ENCODE measurements at places on chromosomes 16 and 17. TPM values are rescaled to one million over a fixed set of nuclear protein-coding genes. Genes with fewer than 3 reads are reported as not detected.
A peak's percentile ranks its signal among the peaks of the same experiment; 100 is the strongest.

DNA sequence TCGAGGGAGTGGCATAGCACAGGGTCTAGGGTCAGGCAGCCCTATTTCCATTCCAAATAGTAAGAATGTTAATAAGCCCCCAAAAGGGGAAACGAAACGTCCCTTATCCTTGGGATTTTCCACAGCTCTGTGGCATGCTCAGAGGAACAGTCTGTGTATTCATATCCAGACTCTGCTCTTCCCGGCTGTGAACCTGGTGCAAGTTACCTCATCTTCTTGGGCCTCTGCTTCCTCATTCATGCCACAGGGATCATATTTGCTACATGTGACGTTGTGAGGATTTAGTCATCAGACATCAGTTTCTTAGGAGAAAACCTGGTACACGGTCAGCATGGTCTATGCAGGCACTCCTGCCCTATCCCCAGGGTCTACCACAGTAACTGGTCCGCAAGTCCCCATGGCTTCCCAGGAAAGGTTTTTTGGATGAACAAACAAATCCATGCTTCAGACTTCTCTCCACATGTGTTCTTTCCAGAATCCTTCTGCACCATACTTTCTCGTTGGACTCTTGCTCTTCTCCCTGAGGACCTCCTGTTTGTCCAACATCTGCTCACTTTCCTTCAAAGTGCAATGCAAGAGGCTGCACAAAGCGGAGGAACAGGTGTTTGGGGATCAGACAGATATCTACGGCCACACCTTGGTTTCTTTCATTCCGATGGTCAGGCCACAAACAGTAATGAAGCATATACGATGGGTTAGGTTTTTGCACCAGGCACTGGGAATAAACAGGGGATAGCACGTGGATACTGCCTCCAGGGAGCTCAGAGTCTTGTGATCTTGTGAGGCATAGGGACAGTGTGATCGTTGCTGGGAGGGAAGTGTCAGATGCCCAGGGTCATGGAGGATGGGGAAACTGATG is 17.7 kb downstream of the GLP2R start:
- no peaks in the 10 kb centered on the region for H3K4me1 ChIP-seq
- no peaks in the 10 kb centered on the region for H3K36me3 ChIP-seq
- H3K4me3 ChIP-seq = no peak overlapping the region
- H3K27ac ChIP-seq = no peak overlapping the region

GRCh38 chr16:83952587-83952939 is 477 bp upstream of the OSGIN1 start:
- no peak overlapping the region for H3K4me3 ChIP-seq
- peaks cover 28% of the 10 kb centered on the region for H3K27me3 ChIP-seq
- no peaks in the 10 kb centered on the region for H3K36me3 ChIP-seq
- no peak for DNase-seq
- H3K27ac ChIP-seq = no peak overlapping the region
- peaks cover 16% of the 10 kb centered on the region for H3K4me1 ChIP-seq

DNA sequence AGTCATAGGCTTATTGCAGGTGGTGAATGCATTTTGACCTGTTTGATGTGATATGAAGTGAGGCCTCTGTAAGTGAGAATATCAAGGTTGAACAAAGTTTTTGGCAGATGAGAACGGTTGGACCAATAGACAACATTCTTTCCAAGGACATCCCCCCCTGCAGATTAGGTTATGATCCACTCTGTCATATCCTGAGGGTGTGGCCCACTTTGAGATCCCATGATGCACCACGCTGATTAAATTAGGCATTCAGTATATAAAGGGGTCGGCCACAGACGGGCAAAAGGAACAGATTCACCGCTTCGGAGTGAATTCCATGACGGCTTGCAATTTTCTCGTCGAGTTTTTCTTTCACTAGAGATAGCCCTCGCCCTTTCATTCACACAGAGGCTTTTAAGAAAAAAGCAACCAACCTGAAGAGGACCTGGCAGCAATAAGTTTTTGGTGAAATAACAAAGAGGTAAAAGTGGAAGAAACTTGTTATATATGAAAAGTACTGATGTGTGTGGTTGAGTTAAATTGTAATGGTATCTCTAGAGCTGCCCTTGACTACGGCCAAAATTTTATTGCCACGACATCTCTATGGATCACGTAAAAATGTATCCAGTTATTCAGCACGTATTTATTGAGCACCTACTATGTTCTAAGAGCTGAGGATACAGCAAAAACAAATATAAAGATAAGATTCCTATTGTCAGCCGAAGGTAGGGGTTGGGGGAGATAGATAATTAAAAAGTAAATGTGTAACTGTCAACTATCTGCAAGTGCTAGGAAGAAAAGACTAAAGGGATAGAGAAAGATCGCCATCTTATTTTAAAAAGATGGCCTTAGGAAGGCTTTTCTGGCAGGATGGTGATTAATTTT is 1.7 kb upstream of the RBBP6 start:
- H3K4me1 ChIP-seq = peaks cover 13% of the 10 kb centered on the region
- H3K4me3 ChIP-seq = no peak overlapping the region
- no peak for DNase-seq

DNA sequence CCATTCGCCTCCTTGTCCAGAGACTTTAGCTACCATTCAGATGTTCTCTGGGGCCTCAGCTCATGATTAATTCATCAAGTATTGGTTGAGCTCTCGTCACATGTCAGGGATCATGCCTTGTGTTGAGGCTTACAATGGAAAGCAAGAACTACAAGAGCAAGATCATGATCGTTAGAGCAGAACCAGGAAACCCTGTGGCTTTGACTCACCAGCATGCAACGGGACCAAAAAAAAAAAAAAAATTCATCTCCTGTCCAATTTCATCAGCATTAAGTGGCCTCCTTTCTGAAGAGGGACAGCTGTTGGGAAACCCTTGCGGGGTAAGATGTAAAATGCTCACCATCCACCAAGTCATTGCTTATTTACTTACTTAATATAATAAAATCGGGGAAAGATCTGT is 12.1 kb upstream of the USP10 start:
- no peak overlapping the region for H3K27ac ChIP-seq
- no peaks in the 10 kb centered on the region for H3K27me3 ChIP-seq
- H3K36me3 ChIP-seq = no peaks in the 10 kb centered on the region

- peaks cover 1% of the 10 kb centered on the region for H3K36me3 ChIP-seq
- no peaks in the 10 kb centered on the region for H3K27me3 ChIP-seq
- no peak overlapping the region for H3K4me3 ChIP-seq
These were observed 75.8 kb upstream of the RPH3AL start for GRCh38 chr17:428414-428813.

- H3K4me1 ChIP-seq = peaks cover 3% of the 10 kb centered on the region
- H3K27ac ChIP-seq = no peak overlapping the region
- no peaks in the 10 kb centered on the region for H3K27me3 ChIP-seq
- DNase-seq = peak; percentile 79
- H3K4me3 ChIP-seq = no peak overlapping the region
These were observed 31.2 kb downstream of the CTU2 start for GRCh38 chr16:88737298-88738150.

- H3K27ac ChIP-seq = no peak overlapping the region
- H3K36me3 ChIP-seq = peaks cover 2% of the 10 kb centered on the region
- peaks cover 48% of the 10 kb centered on the region for H3K4me1 ChIP-seq
- peaks cover 12% of the 10 kb centered on the region for H3K27me3 ChIP-seq
- H3K4me3 ChIP-seq = no peak overlapping the region
- DNase-seq = no peak
These were observed 5.3 kb upstream of the CRK start for GRCh38 chr17:1461198-1461944.

DNA sequence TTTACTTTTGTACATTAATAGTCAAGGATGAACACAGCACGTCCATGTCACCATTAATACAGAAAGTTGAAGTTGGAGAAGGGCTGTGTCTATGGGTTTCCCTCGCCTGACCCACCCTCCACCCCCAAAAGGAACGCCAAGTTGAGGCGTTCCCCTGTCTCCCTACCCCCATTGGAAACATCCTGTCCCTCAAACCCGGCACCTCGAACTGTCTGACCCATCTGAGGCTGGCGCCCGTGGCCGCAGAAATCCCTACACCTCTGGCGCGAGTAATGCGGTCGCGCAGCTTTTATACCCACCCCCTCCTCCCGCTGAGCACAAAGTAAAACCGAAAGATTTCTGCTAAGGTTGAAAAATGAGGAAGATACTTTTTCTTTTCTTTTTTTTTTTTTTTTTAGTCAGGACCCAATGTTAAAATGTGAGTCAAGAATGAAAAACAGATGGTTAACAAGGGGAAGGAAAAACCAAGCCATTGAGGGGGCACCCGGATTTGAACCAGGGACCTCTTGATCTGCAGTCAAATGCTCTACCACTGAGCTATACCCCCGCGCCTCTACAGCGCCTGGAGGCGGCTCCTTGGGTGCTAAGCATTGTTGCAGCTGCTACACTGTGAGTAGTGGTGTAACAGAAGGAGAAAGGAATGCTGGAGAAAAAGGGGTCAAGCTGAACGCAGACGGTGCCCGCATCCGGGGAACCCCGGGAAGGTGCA is 887 bp upstream of the LASP1 start:
- DNase-seq = peak; percentile 95
- peaks cover 44% of the 10 kb centered on the region for H3K4me1 ChIP-seq
- H3K4me3 ChIP-seq = peak overlapping the region; percentile 98

DNA sequence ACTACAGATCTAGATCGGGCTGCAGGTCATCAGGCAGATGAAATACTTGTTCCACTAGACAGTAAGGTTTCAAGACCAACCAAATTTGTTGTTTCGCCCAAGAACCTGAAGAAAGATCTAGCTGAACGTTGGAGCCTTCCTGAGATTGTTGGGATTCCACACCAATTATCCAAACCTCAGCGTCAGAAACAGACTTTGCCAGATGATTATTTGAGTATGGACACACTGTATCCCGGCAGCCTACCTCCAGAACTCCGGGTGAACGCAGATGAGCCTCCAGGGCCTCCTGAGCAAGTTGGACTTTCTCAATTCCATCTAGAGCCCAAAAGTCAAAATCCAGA is 14.4 kb downstream of the LRRC37B start:
- no peak for DNase-seq
- H3K4me3 ChIP-seq = no peak overlapping the region
- H3K36me3 ChIP-seq = peaks cover 2% of the 10 kb centered on the region
- H3K27me3 ChIP-seq = no peaks in the 10 kb centered on the region

DNA sequence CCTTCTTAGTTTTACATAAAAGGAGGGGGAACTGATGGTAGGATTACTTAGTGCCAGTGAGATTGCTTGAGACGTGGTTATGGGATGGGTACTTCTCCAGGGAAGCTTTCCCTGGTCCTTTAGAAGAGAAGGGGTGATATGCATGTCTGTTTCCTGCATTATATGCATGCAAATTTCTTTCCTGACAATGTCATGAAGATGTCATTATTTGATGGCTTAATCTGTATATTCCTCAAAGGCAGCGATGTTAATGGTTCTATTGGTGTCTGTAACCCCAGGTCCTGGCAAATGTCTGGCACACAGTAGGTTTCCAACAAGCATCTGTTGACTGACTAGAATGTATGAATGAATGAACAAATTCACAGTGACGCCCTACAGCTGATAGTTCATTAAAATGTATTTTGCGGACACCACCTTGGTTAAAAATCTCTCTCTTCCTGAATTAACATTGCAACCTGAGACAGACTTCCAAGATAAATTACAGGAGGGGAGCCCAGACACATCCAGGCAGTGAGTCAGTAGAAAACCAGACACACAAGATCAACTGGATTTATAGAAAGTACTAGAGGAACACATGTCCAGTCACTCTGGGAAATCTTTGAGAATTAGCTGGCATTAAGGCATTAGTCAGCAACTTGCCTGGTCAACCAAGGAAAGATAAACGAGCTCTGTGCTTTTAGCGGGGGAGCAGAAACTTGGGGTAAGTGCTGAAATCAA is 293.4 kb downstream of the XYLT1 start:
- H3K4me3 ChIP-seq = no peak overlapping the region
- DNase-seq = no peak
- H3K27me3 ChIP-seq = no peaks in the 10 kb centered on the region

DNA sequence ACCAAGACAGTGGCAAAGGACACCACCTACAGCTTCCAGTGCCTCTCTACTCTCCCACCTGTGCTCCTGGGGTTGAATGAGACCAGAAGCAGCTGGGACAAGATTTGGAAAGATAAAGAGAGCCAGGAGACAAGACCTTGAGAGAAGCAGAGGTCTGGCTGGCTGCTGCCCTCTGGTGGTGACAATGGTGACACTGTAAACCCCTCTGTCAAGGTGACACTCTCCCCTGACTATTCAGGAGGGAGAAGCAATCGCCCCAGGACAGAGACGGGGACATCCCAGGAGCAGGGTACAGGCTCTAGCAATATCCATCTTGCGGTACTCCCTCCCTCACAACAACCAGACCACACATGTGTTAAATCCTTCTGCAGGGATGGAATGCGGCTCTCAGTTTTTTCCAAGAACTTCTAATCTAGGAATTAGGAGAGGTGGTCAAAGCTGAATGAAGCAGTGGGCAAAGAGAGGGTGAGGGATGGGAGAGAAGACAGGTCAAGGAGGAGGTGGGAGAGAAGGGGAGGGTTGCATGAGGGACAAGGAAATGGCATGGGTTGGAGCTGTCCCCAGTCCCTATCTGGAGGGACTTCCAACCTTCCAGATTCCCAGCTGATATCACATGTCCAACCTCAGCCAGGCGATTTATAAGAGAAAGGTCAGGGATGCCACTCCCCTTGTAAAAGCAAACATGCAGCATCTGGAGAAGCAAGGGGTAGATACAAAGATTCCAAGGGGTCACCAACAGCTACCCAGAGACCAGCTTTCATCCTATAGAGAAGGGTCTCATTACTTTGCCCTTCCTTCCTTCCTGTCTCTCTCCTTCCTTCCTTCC is 2.9 kb downstream of the PHOSPHO1 start:
- H3K36me3 ChIP-seq = peaks cover 3% of the 10 kb centered on the region
- peaks cover 23% of the 10 kb centered on the region for H3K4me1 ChIP-seq
- H3K27me3 ChIP-seq = peaks cover 26% of the 10 kb centered on the region
- H3K27ac ChIP-seq = no peak overlapping the region

GRCh38 chr16:2223942-2224486 is 623 bp downstream of the E4F1 start:
- no peaks in the 10 kb centered on the region for H3K36me3 ChIP-seq
- DNase-seq = peak; percentile 51
- H3K27ac ChIP-seq = peak overlapping the region; percentile 18

DNA sequence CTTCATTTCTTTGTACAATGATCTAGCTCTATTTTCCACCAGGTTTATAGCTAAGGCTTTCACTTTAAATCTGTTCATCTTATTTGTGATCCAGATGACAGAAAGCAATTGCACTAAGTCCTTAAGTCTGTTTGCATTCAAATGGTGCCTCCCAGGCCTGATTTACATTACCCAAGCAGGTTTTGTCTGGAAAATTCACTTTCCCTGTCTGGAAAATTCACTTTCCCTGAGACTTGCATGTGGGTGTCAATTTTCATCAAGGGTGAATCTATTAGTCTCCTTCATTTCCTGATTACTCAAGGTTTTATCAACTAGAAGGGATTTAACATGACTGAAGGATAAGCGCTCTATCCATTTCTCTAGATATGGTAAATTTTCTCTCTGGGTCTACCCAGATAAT is 1480.2 kb upstream of the GOT2 start:
- no peak overlapping the region for H3K27ac ChIP-seq
- H3K4me1 ChIP-seq = no peaks in the 10 kb centered on the region
- H3K36me3 ChIP-seq = no peaks in the 10 kb centered on the region
- no peaks in the 10 kb centered on the region for H3K27me3 ChIP-seq
- H3K4me3 ChIP-seq = no peak overlapping the region

Gene TCAP
- 1.1 TPM for total RNA-seq

Gene SPNS2
- 1.1 TPM for total RNA-seq

Measured in activated naive CD4-positive, alpha-beta T cell treated with anti-CD3 and anti-CD28 coated beads for 36 hours (primary cell).